ENCODE measurements at places on chromosomes 6 and 20.
A peak's percentile ranks its signal among the peaks of the same experiment; 100 is the strongest.

- DNase-seq: peak; percentile 53
Measured at GRCh38 chr6:113856375-113856624, 845 bp upstream of the MARCKS start.

DNA sequence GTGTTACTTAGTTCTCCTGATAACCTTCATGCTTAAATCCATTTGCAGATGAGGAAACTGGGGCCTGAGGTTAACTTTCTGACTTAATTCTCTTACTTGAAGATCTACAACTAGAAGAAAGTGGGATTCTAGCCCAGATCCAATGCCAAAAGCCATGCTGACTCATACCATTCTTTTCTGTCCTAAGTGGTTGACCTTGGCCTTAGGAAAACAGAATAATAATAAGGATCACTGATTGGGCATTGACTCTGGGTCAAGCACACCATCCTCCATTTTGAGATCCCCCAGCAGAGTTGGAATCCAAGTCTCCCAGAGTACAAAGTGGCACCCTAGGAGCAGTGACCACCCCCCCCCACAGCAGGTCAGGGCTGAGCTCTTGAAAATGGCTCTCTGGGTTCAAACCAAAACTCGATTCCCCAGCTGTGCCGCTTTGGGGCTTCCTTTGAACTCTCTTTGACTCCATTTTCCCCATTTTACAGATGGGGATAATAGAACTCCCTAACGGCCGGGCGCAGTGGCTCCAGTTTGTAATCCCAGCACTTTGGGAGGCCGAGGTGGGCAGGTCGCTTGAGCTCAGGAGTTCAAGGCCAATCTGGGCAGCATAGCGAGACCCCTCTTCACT, 12.8 kb upstream of the ZNF217 start:
- no peak for DNase-seq

GRCh38 chr20:47780720-47781389, 4.4 kb downstream of the SULF2 start:
- no peak for DNase-seq

DNA sequence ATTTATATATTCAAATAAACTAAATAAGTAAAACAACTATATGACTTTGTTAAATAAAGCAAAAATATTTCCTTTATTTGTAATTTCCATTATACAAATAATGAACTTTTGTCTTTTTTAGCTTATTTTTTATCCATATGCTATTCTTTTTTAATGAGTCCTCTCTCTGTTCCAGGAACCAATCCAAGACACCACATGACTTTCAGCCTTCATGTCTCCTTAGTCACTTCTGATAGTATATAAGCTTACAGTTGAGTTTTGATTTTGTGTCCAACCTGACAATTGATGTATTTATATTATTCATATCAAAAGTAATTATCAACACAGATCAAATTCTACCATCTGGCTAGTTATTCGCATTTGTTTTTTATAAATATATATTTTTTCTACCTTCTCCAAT, 582.3 kb upstream of the GJE1 start:
- no peak for DNase-seq

GRCh38 chr6:106106276-106107042, 20.3 kb downstream of the PRDM1 start:
- DNase-seq: no peak

DNA sequence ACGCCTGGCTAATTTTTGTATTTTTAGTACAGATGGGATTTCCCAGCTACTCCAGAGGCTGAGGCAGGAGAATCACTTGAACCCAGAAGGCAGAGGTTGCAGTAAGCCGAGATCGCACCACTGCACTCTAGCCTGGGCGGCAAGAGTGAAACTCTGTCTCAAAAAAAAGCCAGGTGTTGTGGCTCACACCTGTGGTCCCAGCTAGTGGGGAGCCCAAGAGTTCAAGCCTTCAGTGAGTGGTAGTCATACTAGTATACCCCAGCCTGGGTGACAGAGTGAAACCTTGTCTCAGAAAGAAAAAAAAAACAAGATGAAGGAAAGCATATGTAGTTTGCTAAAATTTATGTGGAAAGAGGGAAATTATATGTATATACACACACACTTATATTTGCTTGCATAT, 20.0 kb upstream of the POU5F1 start:
- DNase-seq: no peak

GRCh38 chr20:57236813-57237584, 29.4 kb downstream of the BMP7 start:
- no peak for DNase-seq

DNA sequence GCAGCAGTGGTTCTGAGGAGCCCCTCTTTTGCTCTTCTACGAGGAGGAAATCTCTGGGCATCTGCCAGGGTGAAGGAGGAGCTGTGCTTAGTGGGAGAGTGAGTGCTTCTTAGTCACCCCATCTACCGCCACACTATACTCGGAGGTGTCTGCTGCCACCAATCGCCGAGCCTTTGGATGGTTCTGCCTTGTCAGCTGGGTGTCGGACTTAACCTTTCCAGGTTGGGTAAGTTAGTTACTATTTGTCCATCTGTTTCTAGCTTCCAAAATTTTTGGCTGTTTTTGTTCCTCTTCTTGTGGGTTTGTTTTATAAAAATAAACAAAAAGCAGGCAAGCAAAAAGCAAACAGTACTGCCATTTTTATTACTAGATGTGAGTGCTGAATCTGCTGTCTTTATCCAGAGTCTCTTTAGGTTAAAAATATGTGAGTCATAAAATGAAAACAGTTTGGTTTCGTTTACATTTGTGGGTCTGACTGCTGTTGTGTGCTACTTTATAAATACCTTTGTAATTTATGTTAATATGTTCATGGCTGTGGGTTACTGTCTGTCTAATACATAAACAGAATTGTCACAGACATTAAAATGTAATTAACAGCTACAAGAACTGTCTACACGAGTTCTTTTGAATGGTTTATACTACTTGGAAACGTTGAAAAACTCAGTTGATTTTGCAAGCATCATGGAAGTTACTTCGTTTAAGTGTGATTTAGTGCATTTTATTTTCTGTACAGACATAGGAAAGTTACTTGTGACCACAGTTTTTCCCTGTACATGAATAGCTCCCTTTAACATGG, 89.2 kb downstream of the ARID1B start:
- peak; percentile 59 for DNase-seq

GRCh38 chr6:73314577-73315492, 39.2 kb downstream of the DPPA5 start:
- DNase-seq: no peak

DNA sequence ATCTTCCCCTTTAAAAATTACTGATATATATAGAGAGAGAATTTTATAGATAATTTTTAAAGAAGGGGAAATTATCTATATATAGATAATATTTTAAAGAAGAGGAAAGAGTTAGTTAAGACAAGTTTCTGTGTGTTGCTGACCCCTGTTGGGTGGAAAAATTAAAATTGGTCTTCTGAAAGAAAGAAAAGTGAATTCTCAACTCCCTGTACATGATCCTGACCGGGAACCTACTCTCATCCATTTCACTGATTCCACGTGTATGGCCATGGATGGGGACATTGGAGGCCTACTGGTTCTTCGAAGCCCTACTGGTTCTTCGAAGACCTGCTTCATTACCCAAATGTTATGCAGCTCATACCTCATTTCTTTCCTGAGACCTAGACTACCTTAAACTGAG, 53.0 kb upstream of the TCF21 start:
- DNase-seq: no peak

GRCh38 chr20:63703976-63704748, 3.6 kb downstream of the ARFRP1 start:
- DNase-seq: no peak

GRCh38 chr20:19067986-19068385, 144.5 kb upstream of the SLC24A3 start:
- DNase-seq: no peak

- peak; percentile 58 for DNase-seq
Measured at GRCh38 chr6:288866-289265, 3.4 kb upstream of the DUSP22 start.

DNA sequence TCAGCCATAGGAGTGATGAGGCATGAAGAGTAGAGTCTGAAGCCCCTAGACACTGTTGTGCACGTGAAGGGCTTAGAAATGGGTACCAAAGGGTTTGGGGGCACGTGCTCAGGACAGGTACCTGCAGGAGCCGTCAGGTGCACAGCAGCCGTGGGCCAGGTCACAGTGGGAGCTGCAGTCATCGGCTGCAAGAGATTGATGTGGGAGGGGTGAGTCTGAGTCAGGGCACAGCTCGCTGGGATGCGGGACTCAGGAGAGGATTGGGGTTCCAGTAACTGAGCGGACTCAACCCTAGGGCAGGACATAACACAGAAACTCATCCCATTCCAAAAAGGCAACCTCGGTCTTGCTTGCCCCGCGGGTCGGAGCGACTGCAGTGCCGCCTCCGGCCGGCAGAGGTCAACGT, 1.1 kb downstream of the DLK2 start:
- DNase-seq: no peak

- DNase-seq: no peak
Measured at GRCh38 chr6:99318566-99318965, 30.9 kb downstream of the FAXC start.

- no peak for DNase-seq
Measured at GRCh38 chr6:129104131-129104530, 221.2 kb downstream of the LAMA2 start.

DNA sequence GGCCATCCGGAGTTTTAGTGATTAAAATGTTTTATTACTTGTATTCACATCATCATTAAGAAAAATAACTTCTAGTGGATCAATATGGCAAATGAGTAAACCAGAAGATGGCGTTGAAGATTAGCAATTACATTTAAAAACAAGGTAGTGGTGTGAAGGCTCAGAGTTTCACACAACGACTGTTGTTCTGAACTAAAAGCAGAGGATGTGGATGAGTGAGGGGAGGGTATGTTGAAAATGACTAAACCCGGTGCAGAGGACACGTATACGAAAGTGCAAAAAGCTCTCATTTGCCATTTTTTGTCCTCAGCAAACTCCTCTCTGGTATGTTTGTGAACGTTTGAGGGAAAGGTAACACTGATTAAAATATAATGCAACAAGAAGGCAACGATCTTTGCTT, 1.9 kb upstream of the IRF4 start:
- no peak for DNase-seq

GRCh38 chr6:109170333-109170732, 75.0 kb downstream of the CEP57L1 start:
- DNase-seq: no peak

GRCh38 chr20:21555470-21556120, 41.7 kb upstream of the NKX2-2 start:
- no peak for DNase-seq

DNA sequence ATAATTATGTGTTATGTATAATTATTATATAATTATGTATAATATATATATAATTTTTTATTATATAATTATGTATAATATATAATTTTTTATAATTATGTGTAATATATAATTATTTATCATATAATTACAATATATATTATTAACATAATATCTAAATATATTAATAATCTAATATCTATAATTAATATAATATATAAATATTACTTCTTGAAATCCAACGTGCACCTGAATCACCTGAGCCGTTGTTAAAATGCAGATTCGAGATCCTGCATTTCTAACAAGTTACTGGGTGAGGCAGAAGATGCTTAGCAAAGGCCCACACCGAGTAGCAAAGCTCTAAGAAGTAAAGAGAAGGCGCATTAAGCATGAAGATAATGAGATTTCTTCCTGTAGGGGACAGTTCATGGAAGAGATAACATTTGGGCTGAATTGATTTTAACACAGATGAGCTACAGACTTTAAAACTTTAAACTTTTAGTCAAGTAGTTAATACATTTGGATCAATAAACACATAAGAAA, 406.4 kb upstream of the PLCB4 start:
- no peak for DNase-seq

GRCh38 chr6:31401403-31401802, 2.0 kb upstream of the MICA start:
- peak; percentile 42 for DNase-seq

- no peak for DNase-seq
Measured at GRCh38 chr20:64258071-64258823, 2.7 kb downstream of the PCMTD2 start.

DNA sequence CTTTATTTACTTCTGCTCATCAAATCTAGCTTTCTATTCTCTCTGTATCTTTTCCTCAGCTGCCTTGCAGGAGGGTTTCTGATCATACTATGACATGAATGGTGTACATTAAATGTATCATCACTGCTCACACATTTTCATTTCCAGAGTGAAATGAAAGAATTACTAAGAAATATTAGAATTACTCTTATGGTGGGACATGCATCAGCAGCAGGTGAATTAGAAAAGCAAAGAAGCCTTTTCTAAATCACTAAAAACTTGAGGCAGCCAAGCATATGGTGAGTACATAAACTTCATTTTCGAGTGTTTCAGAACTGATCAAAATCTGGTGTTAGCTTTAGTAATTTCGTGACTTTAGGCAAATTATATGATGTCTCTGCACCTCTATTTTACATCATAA, 23.6 kb downstream of the IL17A start:
- DNase-seq: no peak

- peak; percentile 81 for DNase-seq
Measured at GRCh38 chr20:36836591-36837269, 39.2 kb upstream of the TLDC2 start.

- no peak for DNase-seq
Measured at GRCh38 chr20:61442075-61442670, 190.1 kb downstream of the CDH4 start.

DNA sequence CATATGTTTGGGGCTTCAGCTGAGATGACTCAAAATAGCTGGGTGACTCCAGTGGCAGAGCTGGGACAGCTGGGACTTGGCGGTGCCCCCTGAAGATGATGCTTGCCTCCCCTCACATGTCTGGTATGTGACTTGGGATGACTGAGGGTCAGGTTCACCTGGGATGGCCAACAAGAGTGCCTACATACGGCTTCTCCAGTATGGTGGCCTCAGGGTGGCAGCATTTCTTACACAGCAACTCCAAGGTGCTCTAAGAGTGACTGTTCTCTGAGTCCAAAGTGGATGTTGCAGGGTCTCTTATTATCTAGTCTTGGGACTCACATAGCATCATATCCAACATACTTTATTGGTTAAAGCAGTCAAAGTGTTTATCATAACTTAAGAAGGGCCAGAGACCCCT, 87.8 kb upstream of the CENPW start:
- DNase-seq: no peak

- DNase-seq: peak; percentile 50
Measured at GRCh38 chr6:106098383-106099234, 12.5 kb downstream of the PRDM1 start.

- DNase-seq: no peak
Measured at GRCh38 chr20:19511931-19512330, 246.1 kb upstream of the RIN2 start.
